ENCODE measurements at places on chromosomes 1 and 21. TPM values are rescaled to one million over a fixed set of nuclear protein-coding genes. Genes with fewer than 3 reads are reported as not detected.

- no peak for DNase-seq
Observed at GRCh38 chr1:193868425-193868824, 682.0 kb upstream of the B3GALT2 start.

Gene GREM2
- total RNA-seq = 0.03 TPM

Gene FAM78B
- total RNA-seq = 0.10 TPM

Gene C1orf56
- total RNA-seq = 1.8 TPM
